ENCODE measurements at places on chromosomes 13 and 19.

GRCh38 chr13:48644141-48644540 is 9.6 kb upstream of the CYSLTR2 start:
- DNase-seq, result no peak

DNA sequence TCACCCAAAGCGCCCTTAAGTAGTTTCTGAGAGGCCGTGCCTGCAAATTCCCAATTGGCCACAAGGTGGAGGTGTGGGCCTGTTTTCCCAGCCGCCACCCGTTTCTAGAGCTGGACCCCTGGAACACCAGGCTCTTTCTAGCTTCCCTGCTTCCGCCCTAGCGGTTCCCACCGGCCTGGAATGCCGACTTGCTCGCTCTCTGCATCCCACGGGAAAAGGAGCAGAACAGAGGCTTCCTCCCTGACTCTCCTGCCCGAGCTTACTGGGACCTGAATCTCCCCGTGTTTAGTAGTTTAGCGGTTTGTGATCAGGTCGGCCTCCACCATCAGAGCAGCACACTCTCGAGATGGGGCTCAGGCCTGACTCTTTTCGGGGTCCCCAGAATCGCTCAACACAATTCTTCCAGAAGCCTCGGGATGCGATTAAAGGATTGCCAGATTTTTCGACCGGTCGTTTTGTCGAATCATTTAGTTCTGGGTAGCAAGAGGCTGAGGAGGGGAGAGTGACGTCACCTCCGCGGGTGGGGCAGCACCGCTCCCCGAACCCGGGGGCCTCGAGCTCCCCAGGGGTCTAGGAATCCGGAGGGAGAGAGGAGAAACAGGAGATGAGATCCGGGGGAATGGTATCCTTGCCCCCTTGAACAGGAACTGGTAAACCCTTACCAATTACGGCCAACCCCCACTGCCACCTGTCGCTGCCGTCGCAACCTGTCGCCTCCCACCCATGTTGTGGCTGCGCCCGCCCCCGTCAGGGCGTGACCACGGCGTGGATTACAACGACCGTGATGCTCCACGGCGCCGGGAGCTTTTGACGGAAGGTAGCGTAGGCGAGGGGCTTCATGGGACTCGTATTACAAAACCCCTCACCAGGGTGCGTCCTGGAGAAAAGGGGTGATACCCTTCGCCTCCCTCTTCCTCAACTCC is 8.0 kb downstream of the NAPSA start:
- DNase-seq, result peak; percentile 70

DNA sequence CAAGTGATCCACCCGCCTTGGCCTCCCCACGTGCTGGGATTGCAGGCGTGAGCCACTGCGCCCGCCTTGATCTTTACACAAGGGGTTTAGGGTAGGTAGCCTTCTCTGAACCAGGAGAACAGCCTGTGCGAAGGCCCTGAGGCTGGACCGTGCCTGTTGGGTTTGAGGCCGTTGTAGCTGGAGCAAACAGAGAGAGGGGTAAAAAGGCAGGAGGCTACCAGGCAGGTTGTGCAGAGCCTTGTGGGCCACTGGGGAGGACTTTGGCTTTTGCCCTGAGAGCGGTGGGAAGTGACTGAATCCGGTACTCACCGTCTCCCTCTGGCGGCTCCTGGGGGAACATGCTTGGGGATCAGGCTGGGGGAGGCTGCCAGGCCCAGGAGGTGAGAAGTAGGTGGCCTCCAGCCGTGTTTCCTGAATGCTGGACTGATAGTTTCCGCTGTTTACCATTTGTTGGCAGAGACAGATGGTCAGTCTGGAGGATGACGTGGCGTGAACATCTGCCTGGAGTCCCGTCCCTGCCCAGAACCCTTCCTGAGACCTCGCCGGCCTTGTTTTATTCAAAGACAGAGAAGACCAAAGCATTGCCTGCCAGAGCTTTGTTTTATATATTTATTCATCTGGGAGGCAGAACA is 24.6 kb downstream of the SPC24 start:
- DNase-seq, result peak; percentile 86

- DNase-seq, result peak; percentile 62
These were observed 10.7 kb upstream of the CACNG6 start for GRCh38 chr19:53980539-53981375.

GRCh38 chr19:17347361-17347760 is 10.0 kb downstream of the GTPBP3 start:
- no peak for DNase-seq

GRCh38 chr13:28493740-28494503 is 1.0 kb downstream of the FLT1 start:
- peak; percentile 28 for DNase-seq

DNA sequence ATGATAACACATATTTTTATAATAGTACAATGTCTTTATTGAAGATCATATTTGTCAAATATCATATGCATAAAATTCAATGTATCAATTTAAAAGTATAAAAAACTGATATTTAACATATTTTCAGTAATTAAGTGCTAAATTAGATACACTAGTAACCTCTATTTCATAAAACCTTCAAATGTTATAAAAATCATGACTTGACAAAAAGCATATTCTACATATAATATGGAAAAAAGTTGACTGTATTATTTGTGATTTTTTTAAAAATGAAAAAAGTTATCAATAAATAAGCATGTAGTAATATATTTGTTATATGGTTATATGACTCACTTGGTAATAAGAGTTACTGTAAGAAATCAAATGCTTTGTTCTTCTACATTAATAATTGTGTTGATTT is 356.9 kb downstream of the DIAPH3 start:
- no peak for DNase-seq

- no peak for DNase-seq
These were observed 674 bp downstream of the TRPC4 start for GRCh38 chr13:37868691-37869505.

DNA sequence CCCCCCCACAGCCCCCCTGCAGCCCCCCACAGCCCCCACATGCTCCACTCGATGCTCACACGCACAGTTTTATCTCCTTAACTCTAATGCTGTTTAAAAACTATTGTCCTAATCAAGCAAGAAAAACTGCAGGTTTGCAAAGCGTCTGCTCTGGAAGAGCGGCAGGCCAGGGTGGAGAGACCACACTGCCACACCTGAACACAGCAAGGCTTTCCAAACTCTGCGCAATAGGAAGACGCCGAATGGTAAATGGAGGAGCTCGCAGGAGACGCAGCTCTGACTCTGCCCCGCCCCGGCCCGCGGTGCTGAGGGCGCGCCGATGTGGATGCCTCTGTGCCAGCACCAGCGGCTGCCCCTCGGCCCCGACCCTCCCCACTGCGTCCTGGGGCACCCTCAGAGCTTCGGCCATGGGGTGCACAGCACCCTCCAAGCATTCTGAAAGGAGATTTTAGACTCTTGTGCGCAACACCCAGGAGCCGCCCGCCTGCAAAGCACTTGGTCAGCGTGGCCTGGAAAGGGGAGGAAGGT is 32.4 kb downstream of the RASA3 start:
- peak; percentile 59 for DNase-seq

DNA sequence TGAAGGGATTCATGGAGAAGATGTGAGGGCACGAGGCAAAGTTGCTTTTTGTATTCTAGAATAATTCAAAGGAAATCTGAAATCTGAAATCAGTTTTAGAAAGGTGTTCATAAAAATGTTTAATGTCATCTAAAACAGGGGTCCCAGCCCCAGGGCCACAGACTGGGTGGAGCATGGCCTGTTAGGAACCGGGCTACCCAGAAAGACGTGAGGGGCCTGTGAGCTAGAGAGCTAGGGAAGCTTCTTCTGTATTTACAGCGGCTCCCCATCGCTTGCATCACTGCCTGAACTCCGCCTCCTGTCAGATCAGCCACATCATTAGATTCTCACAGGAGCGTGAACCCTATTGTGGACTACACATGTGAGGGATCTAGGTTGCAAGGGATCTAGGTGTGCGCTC is 151.2 kb downstream of the USP12 start:
- no peak for DNase-seq

GRCh38 chr19:50695251-50696093 is 24.1 kb downstream of the SHANK1 start:
- DNase-seq, result peak; percentile 97

- DNase-seq, result no peak
These were observed 120.4 kb downstream of the RAB20 start for GRCh38 chr13:110440946-110441731.

DNA sequence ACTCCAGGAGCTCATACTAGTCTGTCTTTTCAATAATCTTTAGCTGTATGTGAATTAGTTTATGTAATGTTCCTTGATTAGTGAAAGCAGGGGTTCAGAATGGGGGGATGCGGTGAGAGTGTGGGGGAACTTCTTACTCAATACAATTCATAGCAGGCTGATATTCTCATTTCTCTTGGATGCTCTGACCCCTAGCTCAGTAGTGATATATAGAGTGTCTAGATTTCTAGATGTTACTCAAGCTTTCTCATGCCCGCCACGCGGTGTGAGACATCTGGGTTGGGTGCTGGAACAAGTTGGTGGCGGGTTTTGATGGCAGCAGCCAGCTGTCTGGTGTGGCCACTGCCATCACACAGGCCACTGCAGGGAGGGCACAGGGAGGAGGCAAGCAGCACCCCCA is 39.3 kb upstream of the FLT1 start:
- no peak for DNase-seq

GRCh38 chr13:110328573-110328972 is 21.5 kb downstream of the COL4A2 start:
- no peak for DNase-seq

DNA sequence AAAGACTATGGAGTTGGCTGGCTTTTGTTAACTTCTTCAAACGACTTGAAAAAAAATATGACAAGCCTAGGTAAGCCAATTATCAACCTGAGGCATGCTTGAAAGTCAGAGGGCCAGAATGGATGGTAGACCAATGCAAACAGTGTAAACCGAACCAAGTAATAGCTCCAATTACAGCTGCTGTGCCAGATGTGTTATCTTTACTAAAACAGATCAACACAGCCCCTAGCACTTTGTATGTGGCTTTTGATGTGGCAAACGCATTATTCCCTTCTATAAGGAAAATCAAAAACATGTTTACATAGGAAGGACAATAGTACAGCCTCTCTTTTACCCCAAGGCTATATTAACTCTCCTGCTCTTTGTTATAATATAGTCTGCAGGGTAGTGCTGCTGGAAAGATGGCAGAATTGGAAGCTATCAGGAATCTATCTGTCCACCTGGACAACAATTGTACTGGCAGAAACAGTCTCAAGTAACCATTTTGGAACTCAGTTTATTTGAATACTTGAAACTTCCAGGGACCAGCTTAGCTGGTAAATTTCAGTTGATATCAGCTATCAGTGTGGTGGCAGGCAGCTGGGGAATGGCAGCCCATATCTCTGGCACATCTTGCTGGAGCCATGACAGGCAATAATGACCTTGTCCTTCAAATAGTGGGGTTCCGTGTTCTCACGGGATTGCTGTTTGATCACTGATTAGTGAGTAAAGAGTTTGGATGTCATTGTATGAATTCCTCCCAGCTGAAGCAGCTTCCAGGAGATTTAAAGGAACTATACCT is 144.4 kb upstream of the WASF3 start:
- peak; percentile 52 for DNase-seq

GRCh38 chr19:27729332-27729731 is 1483.6 kb downstream of the UQCRFS1 start:
- no peak for DNase-seq

GRCh38 chr13:112779856-112780604 is 90.2 kb downstream of the ATP11A start:
- peak; percentile 12 for DNase-seq

GRCh38 chr13:24834902-24835510 is 71.0 kb downstream of the RNF17 start:
- no peak for DNase-seq

DNA sequence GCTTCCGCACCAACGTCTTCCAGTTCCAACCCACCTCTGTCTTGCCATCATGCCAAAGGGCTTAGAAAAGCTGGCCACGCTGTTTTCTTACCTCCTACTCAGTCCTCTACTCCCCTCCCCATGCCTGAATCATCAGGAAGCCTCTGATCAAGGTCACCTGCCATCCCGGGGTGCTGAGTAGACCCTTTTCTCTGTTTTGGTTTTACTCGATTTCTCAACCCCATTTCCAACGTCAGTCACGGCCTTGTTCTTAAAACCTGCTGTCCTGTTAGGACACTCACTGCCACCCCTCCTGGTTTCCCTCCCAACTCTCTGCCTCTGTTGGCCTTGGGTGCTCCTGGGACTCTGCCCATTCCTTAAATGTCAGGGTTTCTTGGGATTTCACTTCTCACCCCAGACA is 350.1 kb downstream of the FOXO1 start:
- no peak for DNase-seq

GRCh38 chr19:13104848-13105711 is 2.4 kb upstream of the LYL1 start:
- no peak for DNase-seq

- DNase-seq, result peak; percentile 5
These were observed 5.4 kb downstream of the TFDP1 start for GRCh38 chr13:113589961-113590339.

DNA sequence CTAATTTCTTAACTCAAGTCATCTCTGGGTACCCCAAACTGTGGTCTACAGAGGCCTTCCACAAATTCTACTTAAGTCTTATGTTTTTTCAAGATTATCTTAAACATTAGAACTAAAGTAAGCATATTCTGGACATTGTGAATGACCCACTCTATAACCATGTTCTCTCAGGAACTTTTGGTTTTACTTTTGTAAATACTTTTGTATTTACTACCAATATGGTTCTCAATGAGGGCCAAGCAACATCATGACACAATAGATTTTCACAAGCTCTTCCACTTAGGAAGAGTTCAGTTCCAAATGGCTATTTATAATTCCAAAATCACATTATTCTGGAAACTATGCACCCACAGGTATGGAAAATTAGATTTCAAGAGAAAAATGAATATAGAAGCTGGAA is 10.8 kb downstream of the DIAPH3 start:
- DNase-seq, result no peak

- no peak for DNase-seq
These were observed 405.7 kb upstream of the SLC10A2 start for GRCh38 chr13:103471896-103472295.

- DNase-seq, result peak; percentile 37
These were observed 132.7 kb upstream of the KL start for GRCh38 chr13:32883474-32883873.

GRCh38 chr13:96274046-96274445 is 184.1 kb downstream of the HS6ST3 start:
- no peak for DNase-seq

DNA sequence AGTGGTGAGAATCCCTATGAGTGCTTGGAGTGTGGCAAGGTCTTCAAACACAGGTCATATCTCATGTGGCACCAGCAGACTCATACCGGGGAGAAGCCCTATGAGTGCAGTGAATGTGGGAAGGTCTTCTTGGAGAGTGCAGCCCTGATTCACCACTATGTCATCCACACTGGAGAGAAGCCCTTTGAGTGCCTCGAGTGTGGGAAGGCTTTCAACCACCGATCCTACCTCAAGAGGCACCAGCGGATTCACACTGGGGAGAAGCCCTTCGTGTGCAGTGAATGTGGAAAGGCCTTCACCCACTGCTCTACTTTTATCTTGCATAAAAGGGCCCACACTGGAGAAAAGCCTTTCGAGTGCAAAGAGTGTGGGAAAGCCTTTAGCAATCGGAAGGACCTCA is 18.7 kb upstream of the AURKC start:
- no peak for DNase-seq

Measured in SK-N-SH (cell line).